ENCODE measurements at places on chromosomes 5 and 9. TPM values are rescaled to one million over a fixed set of nuclear protein-coding genes. Genes with fewer than 3 reads are reported as not detected.

GRCh38 chr9:18675332-18675731 is 201.4 kb downstream of the ADAMTSL1 start:
- DNase-seq = no peak

GRCh38 chr5:178525906-178526732 is 64.1 kb downstream of the COL23A1 start:
- DNase-seq = no peak

DNA sequence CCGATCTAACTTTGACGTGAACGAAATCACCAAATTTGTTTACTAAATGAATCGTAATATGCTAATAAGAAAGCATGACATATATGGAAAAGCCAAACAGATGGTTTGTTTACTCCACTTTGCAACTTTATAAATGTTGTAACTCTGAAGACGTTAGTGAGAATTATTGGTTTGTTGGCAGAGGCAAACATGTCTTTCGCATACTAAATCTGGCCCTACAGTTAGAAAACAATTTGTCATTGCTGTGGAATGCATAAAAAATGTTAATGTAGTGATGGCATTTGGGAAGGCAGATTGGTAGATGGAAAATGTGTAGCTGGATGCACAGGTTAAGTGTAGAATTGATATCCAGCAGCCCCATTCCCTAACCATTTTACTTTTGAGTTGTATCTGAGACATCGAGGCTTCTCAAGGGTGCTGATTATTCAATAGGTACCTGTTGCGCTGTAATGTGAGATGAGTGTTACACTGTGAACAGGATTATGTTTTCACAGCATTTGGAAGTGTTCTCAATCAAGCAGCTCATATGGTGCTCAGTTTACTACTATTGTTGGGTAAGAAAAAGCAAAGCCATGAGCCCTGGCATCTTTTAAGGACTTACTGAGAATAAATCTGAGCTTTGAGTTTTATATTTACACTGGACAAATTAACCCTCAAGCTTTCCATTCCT is 444.8 kb downstream of the BNC2 start:
- no peak for DNase-seq

DNA sequence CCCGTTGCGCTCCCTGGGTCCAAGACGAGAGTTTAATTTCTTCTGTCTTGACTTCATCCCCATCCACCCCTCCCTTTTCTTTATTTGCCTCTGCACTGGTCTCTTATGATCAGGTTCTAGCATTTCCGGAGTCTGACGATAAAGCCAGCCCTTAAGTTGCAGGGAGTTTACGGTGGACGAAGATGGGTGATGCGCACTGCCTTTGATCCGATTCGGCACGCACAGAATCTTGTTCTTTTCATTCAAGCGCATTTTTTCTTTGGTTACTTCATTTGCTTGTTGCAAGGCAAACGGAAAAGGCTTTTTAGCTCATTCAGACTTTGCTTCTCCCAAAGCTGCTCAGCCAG is 488 bp upstream of the MCTP1 start:
- DNase-seq = no peak

GRCh38 chr9:126564128-126564527 is 49.6 kb upstream of the LMX1B start:
- DNase-seq = no peak

- no peak for DNase-seq
Observed at GRCh38 chr5:35131723-35132122, 84.0 kb upstream of the AGXT2 start.

- no peak for DNase-seq
Observed at GRCh38 chr5:181168595-181169118, 21.3 kb downstream of the OR2V2 start.

- DNase-seq = no peak
Observed at GRCh38 chr9:107631788-107632187, 142.2 kb upstream of the KLF4 start.

DNA sequence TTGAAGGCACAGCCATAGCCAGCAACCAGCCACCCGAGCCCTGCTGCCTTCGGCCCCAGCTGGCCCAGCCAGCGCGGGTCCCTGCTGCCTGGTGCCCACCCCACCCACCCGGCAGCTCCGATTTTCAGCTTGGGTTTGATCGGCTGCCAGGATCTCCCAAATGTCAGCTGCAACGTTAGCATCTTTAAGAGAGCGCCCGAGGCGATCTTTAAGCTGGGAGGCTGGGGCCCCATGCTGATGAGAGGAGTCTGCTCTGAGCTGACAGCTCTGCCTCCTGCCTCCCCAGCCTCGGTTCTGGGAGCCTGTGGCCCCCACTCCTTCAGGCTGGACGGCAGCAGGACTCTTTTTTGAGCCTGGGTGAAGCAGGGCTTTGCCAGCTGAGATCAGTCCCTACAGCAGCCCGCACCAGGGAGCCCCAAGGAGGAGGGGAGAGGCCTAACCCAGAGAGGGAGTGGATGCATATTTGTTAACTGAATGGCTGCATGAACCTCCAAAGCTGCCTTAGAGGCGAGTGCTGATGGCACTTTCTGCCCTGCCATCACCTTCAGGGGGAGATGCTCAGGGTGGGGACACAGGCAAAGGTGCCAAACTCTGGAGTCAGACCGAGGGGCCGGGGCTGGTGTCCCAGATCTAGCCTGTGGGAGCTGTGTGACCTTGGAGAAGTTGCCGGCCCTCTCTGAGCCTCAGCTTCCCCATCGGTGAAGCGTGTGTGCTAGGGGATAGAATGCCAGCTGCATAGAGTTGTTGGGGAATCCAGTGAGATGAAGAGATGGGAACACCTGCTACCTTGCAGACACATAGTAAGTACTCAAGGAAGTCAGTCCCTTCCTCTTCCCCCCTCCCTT is 165.5 kb downstream of the C9orf50 start:
- no peak for DNase-seq

DNA sequence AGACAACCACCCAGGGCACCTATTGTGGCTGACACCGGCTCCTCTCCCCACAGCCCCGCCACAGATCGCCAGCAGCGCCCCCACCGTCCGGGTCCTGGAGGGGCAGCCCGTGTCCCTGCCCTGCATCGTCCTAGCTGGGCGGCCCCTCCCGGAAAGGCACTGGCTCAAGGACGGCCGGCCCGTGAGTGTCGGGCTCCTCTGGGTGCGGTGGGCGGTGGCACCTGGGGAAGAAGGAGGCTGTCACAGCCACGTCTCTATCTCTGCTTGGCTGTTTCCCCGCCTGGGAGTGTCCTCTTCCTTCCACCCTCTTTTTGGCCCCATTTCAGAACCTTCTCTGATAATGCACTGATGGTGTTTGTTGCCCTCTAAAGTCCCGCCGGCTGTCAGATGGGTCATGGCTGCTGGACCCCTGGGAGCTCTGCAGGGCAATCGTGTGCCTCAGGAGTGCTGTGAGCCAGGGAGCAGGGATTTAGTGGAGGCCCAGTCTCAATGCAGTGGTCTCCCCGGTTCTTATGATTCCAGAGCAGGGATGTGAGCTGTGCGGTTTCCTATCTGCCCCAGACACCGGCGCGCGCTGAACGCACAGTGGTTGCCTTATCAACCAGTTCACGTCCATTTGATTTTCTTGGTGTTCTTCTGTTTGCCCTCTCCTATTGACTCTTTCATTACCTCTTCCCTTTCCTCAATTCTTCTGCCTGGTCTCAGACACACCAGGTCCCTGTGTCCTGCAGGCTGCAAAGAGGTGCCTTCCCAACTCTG is 55.3 kb downstream of the HMCN2 start:
- DNase-seq = no peak

DNA sequence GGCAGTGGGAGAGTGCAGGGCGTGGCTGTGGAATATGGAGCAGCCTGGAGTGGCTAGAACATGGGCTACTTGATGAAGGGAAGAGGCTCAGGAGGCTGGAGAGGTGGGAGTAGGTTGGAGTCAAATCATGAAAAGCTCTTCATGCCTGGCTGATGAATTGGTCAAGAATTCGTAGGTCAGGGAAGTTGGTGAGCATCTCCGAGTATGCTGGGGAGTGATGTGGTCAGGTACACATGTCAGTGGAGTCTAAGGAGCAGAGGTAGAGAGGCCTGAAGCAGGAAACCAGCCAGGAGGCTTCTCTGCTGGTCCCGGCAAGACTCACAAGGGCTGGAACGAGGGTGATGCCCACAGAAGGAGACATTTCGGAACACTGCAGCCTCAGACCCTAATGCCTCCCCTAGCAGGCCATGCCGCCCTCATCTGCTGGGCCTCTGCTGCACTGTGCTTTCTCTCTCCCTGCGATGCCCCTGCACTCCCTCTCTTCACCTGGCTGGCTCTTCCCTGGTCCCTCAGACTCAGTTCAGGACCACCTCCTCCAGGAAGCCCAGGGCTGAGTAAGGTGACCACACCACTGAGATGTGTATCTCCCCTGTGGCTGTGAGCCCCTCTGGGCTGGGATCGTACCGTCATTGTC is 33.6 kb downstream of the TMOD1 start:
- no peak for DNase-seq

GRCh38 chr5:39700523-39700922 is 275.7 kb upstream of the DAB2 start:
- no peak for DNase-seq

- no peak for DNase-seq
Observed at GRCh38 chr9:132288966-132289365, 65.8 kb downstream of the SETX start.

DNA sequence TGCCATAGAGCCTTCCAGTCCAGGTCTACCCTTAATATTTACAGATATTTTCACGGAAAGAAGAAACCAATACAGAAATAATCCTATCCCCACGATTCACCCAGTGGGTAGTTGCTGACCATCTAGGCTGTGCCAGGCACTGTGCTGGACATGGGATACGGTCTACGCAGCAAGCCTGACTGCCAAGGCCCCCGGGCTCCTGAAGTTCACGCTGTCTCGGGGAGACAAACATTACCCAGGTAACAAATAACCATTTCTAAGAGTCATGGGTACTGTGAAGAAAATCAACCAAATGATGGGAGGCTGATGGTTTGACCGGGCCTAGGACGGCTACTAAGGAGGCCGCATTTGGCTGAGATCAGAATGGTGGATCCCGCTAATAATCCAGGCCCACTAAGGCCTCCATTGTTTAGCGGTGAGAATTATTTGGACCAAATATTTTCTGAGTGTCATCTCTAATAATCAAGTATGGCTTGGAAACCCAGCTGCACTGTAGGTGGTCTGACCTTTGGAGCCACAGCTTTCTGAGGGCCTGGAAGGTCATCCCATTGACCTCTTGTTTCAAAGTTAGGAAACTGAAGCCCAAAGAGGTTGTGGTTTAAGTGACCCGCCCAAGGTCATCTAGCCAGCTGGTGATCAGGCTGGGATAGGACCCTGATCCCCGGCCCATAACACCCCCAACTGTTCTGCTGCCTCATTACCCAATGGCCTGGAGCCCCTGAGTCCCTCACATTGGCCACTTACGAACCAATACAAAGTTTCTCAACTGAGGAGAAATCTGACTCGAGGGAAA is 82.4 kb downstream of the AK8 start:
- no peak for DNase-seq

Gene CDKN2A
- total RNA-seq = 14.6 TPM

Gene SMIM32
- total RNA-seq = not detected

Gene DTWD2
- 11.0 TPM for total RNA-seq

Gene ADAMTS12
- not detected for total RNA-seq

Gene SCGB3A2
- not detected for total RNA-seq

Gene SH2D3C
- 4.6 TPM for total RNA-seq

Gene SOHLH1
- not detected for total RNA-seq

Data from G401 (cell line).